ENCODE measurements at places on chromosomes 6 and 20. TPM values are rescaled to one million over a fixed set of nuclear protein-coding genes. Genes with fewer than 3 reads are reported as not detected.

DNA sequence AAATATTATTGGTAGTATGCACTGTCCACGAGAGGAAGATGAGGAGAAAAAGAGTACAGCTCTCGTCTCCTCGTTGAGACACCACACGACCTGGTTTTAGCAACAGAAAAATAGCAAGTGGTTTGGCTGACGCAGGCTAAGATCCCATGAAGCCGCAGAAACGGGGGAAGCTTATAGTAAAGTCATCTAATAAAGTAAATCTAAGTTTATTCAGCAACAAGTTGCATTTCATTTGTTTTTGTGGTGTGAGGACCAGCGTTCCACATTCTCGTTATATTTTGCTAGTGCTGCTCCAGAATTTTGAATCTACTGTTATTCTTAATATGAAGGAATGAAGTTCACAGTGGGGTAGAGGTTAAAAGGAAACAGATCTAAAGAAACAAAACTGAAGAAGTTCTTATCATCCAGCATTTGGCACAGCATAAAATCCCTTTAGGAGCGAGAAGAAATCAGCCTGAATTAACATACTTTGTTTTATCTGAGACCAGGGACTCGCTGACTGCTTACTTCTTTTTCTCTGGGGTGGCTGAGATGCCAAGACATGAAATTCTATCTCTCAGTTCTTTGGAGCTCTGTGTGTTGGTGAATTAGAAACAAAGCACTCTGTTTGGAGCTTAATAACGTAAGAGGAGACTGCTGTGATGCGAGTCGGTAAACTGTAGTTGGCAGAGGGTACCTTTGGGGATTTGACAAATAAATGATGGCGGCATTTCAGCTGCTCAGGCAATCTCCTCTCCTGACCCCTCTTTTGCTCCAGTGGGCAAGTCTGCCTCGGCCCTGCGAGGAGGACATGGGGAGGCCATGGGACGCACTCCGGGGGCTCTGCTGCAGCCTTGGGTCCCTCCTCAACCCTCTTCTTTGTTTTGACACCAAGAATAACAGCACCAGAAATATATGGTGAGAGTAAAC is 24.9 kb upstream of the IRF4 start:
- no peak for DNase-seq

GRCh38 chr6:169719117-169719516 is 5.2 kb downstream of the PHF10 start:
- DNase-seq: no peak

DNA sequence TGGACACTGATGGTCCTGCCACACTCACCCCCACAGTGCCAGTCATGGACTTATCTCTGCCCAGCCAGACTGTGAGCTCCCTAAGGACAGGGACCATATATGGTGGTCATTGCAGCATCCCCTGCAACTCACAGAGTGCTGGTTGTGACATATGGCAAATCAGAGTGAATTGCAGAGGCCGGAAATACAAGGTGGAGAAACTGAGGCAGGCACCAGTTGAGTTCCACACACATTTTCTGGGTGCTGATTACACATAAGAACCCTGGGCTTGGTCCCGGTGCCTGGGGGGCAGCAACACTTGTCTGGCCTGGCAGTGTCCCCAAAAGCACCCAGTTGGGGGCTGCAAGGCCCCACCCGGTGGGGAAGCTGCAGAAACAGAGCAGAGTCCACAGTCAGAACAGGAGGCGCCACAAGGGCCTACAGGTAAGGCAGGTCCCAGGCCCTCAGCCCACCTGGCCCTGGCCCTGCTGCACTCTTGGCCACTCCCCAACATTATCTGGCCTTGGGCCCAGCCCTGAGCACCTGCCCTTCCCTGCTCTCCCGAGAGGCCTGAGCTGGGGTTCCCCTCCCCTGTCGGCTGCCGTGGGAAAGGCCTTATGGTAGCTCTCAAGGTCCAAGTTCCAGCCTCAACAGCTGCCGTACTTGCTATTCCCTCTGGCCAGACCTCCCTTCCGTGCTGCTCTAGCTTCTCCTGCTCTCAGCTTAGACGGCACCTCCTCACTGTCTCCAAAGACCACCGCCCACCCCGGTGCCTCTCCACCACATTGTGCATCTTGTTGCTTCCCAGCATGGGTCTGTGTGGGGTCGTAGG is 140.8 kb upstream of the PTPN1 start:
- DNase-seq: peak; percentile 83

DNA sequence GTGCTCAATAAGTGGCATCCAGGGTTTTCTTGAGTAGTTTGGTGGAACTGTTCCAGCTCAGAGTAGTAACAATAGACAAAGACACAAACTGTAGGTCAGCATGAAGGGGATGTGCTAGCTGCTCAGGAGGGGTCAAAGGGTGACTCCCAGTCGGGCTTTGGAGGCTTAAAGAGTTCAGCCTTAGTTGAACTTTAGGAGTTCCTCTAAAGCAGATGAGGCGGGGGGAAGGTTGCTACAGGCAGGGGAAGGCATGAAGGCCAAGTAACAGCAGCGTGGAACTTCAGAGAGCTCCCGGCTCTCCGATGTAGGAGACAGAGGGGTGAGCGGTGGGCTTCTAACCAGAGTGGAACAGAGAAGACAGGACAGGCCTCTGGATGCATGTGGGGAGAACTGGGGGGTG is 115.5 kb upstream of the CD93 start:
- no peak for DNase-seq

DNA sequence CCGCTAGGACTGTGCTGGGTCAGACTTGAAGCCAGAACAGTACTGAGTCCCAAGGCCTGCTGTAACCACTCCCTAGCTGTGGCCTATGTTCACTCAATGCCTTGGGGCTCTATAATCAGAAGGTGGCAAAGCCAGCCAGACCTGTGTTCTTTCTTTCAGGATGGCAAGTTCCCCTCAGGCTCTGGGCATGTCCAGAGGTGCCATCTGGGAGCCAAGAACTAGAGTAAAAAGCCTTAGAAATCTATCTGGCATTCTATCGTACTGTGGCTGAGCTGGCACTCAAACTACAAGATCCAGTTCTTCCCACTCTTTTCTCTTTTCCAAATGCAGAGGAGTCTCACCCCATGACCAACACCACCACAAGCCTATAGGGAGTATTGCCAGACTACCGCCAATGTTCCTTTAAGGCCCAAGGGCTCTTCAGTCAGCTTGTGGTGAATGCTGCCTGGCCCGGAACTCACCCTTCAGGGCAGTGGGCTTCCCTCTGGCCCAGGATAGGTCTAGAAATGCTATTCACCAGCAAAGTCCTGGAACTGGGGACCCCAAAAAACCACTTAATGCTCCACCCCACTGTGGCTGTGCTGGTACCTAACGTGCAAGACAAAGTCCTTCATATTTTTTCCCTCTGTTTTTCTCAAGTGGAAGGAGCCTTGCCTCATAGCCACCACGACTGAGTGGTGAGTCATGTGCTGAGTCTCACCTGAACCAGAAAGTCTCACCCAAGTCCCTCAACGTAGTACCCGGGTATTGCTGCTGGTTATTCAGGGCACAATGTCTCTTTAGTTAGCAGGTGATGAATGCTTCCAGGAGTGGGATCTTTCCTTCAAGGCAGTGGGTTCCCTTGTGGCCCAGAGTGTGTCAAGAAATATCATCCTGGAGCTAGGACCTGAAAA is 8.6 kb upstream of the SIRPB2 start:
- DNase-seq: no peak

DNA sequence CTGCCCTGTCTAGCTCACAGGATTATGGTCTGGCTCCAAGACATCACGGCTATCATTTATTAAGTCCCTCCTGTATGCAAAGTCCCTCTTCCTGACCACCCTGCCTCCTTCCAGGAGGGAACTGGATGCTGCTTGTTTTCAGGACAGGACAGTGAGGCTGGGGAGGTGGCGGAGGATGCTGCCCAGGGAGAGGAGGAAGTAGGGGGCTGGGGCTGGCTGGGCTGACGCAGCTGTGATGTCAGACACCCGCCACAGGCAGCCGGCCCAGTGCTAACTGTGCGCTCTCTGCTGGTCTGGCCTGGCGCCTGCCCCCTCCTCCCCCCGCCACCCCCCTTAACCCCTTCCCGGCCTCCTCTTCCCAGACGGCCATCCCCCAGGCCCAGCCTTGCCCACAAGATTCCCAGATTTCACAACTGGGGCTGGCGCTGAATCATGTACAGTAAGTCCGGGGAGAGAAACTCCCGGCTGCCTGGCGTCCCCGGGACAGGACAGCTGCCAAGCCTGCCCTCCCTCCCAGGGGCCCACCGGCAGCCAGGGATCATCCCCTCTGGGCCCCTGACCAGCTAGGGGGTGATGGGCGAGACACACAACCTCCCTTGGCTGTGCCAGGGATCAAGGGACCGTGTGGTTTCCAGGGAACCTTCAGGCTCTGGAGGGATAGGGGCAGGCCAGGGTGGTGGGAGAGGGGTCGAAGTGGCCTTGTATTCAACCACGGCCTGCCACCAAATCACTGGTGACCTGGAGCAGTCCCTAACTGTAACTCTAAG is 118.1 kb downstream of the CEBPB start:
- DNase-seq: peak; percentile 96

DNA sequence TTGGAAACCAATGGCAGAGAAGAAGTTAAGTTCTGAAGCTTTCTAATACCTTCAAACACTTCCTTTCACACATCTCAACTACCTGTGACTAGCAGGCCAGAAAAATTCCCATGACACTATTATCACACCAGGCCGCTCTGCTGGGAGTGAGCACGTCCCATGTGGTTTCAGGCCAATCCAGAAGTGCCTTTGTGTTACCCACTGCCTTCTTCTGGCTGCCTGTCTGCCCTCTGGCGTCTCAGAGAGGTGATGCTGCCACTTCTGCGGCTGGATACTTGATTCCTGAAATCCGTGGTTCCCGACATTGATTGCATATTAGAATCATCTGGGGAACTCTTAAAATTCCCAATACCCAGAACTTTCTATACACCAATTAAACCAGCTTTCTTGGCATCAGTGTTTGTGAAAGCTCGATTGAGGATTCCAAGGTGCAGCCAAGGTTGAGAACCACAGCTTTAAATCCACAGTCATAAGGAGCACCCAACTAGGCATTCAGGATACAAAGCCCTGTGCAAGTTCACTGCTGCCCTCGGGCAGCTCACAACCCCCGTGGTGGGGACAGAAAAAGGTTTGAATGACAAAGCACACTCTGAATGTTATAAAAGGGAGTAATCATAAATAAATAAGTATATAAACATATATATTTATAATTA is 65.6 kb downstream of the STMND1 start:
- DNase-seq: peak; percentile 67

- no peak for DNase-seq
These were observed 48.7 kb upstream of the CRISP1 start for GRCh38 chr6:49915035-49915434.

- no peak for DNase-seq
These were observed 643 bp downstream of the CD24 start for GRCh38 chr6:106973836-106974335.

- no peak for DNase-seq
These were observed 38.9 kb downstream of the COX4I2 start for GRCh38 chr20:31676609-31676989.

DNA sequence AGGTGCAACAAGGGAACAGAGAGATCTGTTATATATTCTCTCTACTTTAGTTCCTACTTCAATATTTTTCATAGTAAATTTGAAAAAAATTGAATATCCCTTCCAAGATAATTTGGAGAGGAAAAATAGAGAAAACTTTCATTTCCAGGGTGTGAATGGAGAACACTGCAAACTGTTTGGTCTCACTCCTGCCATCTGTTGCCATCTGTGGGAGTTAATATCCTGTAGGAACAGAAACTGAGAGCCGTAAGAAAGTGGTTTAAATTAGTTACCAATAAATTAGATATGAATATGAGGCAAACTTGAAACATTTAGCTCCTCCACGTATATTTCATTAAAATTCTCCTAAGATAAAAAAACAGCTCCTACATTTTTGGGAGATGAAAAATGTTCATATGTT is 4.2 kb downstream of the ZNF337 start:
- DNase-seq: no peak

DNA sequence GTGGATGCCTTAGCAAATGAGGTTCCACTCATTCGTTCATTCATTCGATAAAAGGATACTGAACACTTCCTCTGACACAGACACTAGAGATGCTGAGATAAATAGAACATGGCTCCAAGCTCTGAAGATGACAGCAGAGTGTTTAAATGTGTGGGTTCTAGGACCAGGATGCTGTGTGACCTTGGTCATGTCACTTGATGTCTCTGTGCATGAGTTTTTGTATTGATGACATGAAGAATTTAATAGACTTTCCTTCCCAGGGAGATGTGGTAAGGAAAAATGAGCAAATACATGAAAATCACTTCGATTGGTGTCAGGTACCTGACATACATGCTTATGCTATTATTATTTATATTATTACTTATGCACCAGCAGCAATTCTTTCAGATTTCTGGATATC is 34.3 kb upstream of the CD83 start:
- DNase-seq: no peak

DNA sequence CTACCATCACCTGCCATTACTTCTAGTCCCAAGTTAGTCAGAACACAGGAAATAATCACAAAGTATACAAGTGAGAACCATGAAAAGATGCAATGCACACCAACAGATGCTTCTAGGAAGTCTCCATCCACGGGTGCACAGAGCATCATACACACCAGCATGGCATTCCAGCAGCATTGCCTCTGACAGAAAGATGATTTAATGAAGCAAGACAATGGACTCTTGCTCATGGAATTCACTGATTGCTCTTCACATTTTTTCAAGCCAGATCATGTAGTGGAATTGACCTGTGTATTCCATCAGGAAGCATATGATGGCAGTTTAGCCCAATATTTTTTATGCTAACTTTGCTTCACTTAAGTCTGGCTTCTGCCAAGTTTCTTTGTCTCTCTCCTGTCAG is 406.3 kb upstream of the RGS17 start:
- DNase-seq: no peak

The HLA-G gene
- total RNA-seq: 0.15 TPM

The METTL24 gene
- total RNA-seq: not detected

The ADGRF5 gene
- total RNA-seq: not detected

The PAK1IP1 gene
- 66.2 TPM for total RNA-seq

The GINM1 gene
- 27.5 TPM for total RNA-seq

The FOXS1 gene
- not detected for total RNA-seq

The NCOA3 gene
- 56.8 TPM for total RNA-seq
